ENCODE measurements at places on chromosomes 1 and 21. TPM values are rescaled to one million over a fixed set of nuclear protein-coding genes. Genes with fewer than 3 reads are reported as not detected.

The NCDN gene
- total RNA-seq = 21.7 TPM

GRCh38 chr21:16186742-16187141 is 457.0 kb downstream of the USP25 start:
- no peaks in the 10 kb centered on the region for H3K4me1 ChIP-seq
- no peaks in the 10 kb centered on the region for H3K27me3 ChIP-seq
- H3K27ac ChIP-seq = no peak overlapping the region

- no peak overlapping the region for H3K4me3 ChIP-seq
- H3K27me3 ChIP-seq = no peaks in the 10 kb centered on the region
- no peaks in the 10 kb centered on the region for H3K4me1 ChIP-seq
- H3K36me3 ChIP-seq = no peaks in the 10 kb centered on the region
Measured at GRCh38 chr21:43921979-43922945, 57.2 kb downstream of the AGPAT3 start.

GRCh38 chr1:39890880-39891279 is 7.6 kb upstream of the TRIT1 start:
- no peaks in the 10 kb centered on the region for H3K27me3 ChIP-seq
- H3K4me1 ChIP-seq = no peaks in the 10 kb centered on the region
- no peak overlapping the region for H3K4me3 ChIP-seq
- H3K27ac ChIP-seq = no peak overlapping the region
- H3K36me3 ChIP-seq = no peaks in the 10 kb centered on the region

DNA sequence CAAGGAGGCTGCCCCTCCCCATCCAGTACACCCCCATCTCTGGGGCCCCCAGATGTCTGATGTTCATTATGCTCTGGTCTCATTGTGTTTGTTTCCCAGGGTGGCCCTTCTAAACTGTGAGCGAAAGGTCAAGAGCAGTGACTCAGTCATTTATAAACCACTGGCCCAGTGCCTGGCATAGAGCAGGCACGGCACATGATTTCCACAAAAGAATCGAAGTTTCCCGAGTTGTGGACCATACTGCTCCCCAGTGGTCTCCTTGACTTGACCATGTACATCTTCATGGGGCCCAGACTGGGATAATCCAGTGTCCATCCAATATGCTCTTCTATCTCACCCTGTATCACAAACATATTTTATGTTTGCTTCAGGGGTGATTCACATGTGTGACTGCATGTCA is 153.3 kb downstream of the NR5A2 start:
- H3K4me1 ChIP-seq = no peaks in the 10 kb centered on the region
- DNase-seq = no peak
- H3K36me3 ChIP-seq = no peaks in the 10 kb centered on the region
- H3K27ac ChIP-seq = no peak overlapping the region

DNA sequence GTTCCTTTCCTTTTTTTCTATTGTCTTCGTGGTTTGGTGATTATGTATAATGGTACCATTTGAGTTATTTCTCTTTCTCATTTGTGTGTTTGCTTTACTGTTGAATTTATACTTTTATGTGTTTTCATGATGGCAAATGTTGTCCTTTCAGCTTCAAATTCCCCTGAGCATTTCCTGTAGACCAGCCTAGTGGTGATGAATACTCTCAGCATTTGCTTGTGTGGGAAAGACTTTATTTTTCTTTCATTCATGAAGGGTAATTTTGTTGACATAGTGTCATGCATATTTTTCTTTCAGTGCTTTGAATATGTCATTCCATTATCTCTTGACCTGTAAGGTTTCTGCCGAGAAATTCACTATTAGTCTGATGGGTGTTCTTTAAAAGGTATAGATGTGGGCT is 166.6 kb upstream of the GORAB start:
- no peak for DNase-seq
- no peaks in the 10 kb centered on the region for H3K36me3 ChIP-seq
- no peaks in the 10 kb centered on the region for H3K4me1 ChIP-seq
- no peak overlapping the region for H3K4me3 ChIP-seq

GRCh38 chr1:58964880-58965279 is 181.0 kb upstream of the JUN start:
- no peak overlapping the region for H3K27ac ChIP-seq
- H3K27me3 ChIP-seq = no peaks in the 10 kb centered on the region
- no peaks in the 10 kb centered on the region for H3K36me3 ChIP-seq
- no peaks in the 10 kb centered on the region for H3K4me1 ChIP-seq

The AP4B1 gene
- total RNA-seq = 15.7 TPM

DNA sequence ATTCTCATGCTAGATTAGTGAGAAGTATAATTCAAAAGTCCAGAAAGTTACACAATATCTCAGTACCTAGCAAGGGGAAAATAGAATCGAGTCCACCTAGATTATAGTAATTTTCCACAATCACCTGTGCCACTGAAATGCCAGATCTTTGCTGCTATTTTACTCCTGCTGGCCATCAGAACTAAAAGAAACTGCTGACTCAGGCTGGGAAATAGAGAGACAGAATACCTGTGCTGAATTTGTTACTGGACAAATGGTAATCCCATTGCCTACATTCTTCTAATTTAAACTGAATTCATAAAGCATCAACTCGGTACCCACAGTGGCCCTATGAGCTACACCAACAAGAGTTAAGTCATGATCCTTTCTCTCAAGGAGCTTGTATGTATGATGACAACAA is 55.0 kb downstream of the USH2A start:
- H3K4me1 ChIP-seq = no peaks in the 10 kb centered on the region
- no peaks in the 10 kb centered on the region for H3K36me3 ChIP-seq
- no peaks in the 10 kb centered on the region for H3K27me3 ChIP-seq
- no peak overlapping the region for H3K27ac ChIP-seq

- H3K4me1 ChIP-seq = no peaks in the 10 kb centered on the region
- no peaks in the 10 kb centered on the region for H3K36me3 ChIP-seq
- peak; percentile 86 for DNase-seq
- peak overlapping the region; percentile 88 for H3K4me3 ChIP-seq
Measured at GRCh38 chr1:110210604-110211495, 736 bp downstream of the KCNC4 start.

- no peak overlapping the region for H3K4me3 ChIP-seq
- DNase-seq = no peak
- H3K4me1 ChIP-seq = no peaks in the 10 kb centered on the region
- no peaks in the 10 kb centered on the region for H3K36me3 ChIP-seq
- H3K27ac ChIP-seq = no peak overlapping the region
Measured at GRCh38 chr1:43552813-43553212, 22.1 kb downstream of the PTPRF start.

The VTCN1 gene
- not detected for total RNA-seq

- H3K27me3 ChIP-seq = no peaks in the 10 kb centered on the region
- no peaks in the 10 kb centered on the region for H3K36me3 ChIP-seq
- H3K4me3 ChIP-seq = no peak overlapping the region
- H3K27ac ChIP-seq = no peak overlapping the region
- H3K4me1 ChIP-seq = no peaks in the 10 kb centered on the region
- DNase-seq = peak; percentile 62
Measured at GRCh38 chr1:180178511-180179161, 24.0 kb downstream of the QSOX1 start.

DNA sequence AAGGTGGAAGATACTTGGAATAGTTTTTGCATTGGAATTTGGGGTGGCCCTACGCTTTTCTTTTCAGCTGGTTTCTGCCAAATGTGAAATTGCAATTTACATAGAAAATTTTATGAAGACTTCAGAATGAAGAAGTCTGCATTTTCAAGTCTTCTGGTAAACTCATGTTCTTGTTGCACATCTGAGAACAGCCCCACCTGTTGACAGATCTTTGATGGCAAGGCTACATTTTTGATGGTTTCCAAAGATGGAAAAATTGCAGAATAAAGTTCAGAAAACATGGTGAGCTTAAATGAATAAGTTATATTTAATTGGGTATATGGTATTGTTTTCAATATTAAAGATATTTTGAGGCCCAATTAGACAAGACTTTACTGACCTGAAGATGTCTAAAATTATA is 25.4 kb downstream of the OLFM3 start:
- no peak overlapping the region for H3K27ac ChIP-seq
- H3K4me3 ChIP-seq = no peak overlapping the region
- DNase-seq = no peak
- H3K27me3 ChIP-seq = no peaks in the 10 kb centered on the region

The PEAR1 gene
- total RNA-seq = 17.4 TPM

GRCh38 chr21:36709030-36709867 is 10.3 kb downstream of the SIM2 start:
- H3K27me3 ChIP-seq = no peaks in the 10 kb centered on the region
- H3K4me3 ChIP-seq = no peak overlapping the region
- no peaks in the 10 kb centered on the region for H3K4me1 ChIP-seq
- H3K36me3 ChIP-seq = no peaks in the 10 kb centered on the region
- DNase-seq = peak; percentile 48

The TSTD1 gene
- total RNA-seq = 9.1 TPM

The FAM131C gene
- 0.26 TPM for total RNA-seq

GRCh38 chr1:212107481-212107880 is 71.9 kb downstream of the DTL start:
- DNase-seq = no peak
- H3K4me1 ChIP-seq = peaks cover 3% of the 10 kb centered on the region
- no peak overlapping the region for H3K27ac ChIP-seq
- H3K4me3 ChIP-seq = no peak overlapping the region

DNA sequence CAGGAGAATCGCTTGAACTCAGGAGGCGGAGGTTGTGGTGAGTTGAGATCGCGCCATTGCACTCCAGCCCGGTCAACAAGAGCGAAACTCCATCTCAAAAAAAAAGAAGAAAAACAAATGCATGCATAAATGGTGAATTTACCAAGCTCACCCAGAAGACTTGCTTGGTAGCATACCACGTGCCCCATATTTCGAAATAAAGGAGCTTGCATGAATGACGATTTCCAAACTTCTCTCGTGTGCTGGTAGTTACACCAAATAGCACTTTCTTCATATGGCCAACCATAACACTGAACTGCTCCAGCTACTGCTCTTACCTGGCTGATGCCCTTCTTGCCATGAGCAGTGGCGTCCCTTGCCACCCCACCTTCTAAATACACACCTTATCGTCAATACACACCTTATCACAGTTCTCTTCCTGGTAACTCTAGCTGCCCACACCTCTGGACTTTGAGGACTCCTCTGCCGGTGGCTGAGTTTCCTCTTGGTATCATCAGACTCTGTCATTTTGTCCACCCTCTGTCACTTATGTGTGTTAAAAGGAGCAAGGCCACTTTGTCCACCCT is 2.8 kb downstream of the DOP1B start:
- H3K36me3 ChIP-seq = no peaks in the 10 kb centered on the region
- no peaks in the 10 kb centered on the region for H3K27me3 ChIP-seq
- H3K4me3 ChIP-seq = no peak overlapping the region
- no peaks in the 10 kb centered on the region for H3K4me1 ChIP-seq
- no peak for DNase-seq

GRCh38 chr1:104636581-104636980 is 886.9 kb downstream of the AMY1C start:
- H3K36me3 ChIP-seq = no peaks in the 10 kb centered on the region
- no peaks in the 10 kb centered on the region for H3K4me1 ChIP-seq
- H3K4me3 ChIP-seq = no peak overlapping the region
- no peaks in the 10 kb centered on the region for H3K27me3 ChIP-seq

The SH2D5 gene
- total RNA-seq = 0.26 TPM

DNA sequence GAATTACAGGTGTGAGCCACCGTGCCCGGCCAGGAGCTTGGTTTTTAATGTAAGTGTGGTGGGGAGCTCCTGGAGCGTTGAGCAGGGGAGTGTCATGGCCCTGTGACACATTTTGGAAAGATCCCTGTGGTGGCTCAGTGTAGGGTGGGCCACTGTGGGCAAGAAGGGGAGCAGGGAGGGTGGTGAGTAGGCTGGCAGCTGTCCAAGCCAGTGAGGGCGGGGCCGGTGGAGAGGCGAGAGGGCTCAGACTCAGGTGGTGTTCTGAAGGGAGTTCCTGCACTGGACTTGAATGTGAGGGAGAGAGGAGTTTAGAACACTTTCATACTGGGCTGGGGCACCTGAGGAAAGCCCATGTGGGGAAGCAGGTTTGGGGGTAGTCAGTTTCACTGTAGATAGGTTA is 3.1 kb upstream of the EVA1B start:
- no peaks in the 10 kb centered on the region for H3K27me3 ChIP-seq
- no peaks in the 10 kb centered on the region for H3K4me1 ChIP-seq
- H3K4me3 ChIP-seq = no peak overlapping the region
- H3K27ac ChIP-seq = no peak overlapping the region

- peak overlapping the region; percentile 99 for H3K27ac ChIP-seq
- no peaks in the 10 kb centered on the region for H3K27me3 ChIP-seq
- no peak overlapping the region for H3K4me3 ChIP-seq
- peaks cover 11% of the 10 kb centered on the region for H3K4me1 ChIP-seq
- DNase-seq = no peak
Measured at GRCh38 chr1:201750934-201751333, 78.0 kb upstream of the IPO9 start.

The FOXD2 gene
- 1.6 TPM for total RNA-seq

DNA sequence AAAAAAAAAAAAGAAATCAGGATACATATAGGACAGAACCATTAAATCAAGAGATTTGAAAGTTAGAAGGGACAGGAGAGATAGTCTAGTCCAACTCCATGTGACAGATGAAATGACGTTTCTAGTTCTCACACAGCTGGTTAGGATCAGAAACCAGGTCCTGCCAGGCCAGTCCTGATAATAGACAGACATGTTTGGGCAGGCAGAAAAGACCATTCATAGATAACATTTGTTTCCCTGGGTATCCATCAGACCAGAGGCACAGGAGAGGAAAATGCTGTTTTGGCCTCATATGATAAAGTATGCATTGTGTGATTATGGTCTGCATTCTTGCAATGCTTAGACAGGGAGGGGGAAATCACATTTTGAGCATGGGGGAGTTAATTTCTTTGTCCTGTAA is 29.3 kb downstream of the ZBTB8B start:
- H3K27me3 ChIP-seq = no peaks in the 10 kb centered on the region
- no peak overlapping the region for H3K27ac ChIP-seq
- H3K4me1 ChIP-seq = no peaks in the 10 kb centered on the region
- no peak for DNase-seq
- no peak overlapping the region for H3K4me3 ChIP-seq

- DNase-seq = no peak
- H3K27me3 ChIP-seq = peaks cover 1% of the 10 kb centered on the region
- no peak overlapping the region for H3K27ac ChIP-seq
- no peak overlapping the region for H3K4me3 ChIP-seq
- no peaks in the 10 kb centered on the region for H3K4me1 ChIP-seq
Measured at GRCh38 chr1:245197911-245198379, 43.2 kb downstream of the KIF26B start.

- H3K4me3 ChIP-seq = no peak overlapping the region
- H3K36me3 ChIP-seq = no peaks in the 10 kb centered on the region
- no peaks in the 10 kb centered on the region for H3K4me1 ChIP-seq
- no peak for DNase-seq
Measured at GRCh38 chr1:84785271-84786036, 95.2 kb upstream of the SSX2IP start.

The SPRR1B gene
- not detected for total RNA-seq

DNA sequence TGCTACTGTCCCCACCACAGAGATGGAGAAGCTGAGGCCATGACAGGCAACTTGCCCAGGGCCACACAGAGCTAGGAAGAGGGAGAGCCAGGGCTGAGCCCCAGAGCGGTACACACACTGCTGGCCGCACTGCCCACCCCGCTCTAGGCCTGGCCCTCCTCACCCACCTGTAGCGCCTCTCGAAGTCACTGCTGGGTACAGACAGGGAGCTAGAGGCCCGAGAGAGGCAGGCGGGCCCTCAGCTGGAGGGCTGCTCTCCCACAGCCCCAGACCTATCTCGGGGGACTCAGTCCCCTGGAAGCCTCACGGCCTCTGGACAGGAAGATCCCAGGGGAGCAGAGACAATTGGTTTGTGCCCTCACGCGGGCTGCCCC is 17.3 kb upstream of the PLEKHG5 start:
- no peak overlapping the region for H3K27ac ChIP-seq
- DNase-seq = no peak
- H3K4me3 ChIP-seq = no peak overlapping the region
- H3K4me1 ChIP-seq = no peaks in the 10 kb centered on the region
- no peaks in the 10 kb centered on the region for H3K36me3 ChIP-seq

- DNase-seq = no peak
- no peaks in the 10 kb centered on the region for H3K27me3 ChIP-seq
- H3K4me3 ChIP-seq = no peak overlapping the region
Measured at GRCh38 chr1:85611856-85612255, 31.3 kb downstream of the CCN1 start.

The ATP5PO gene
- 119 TPM for total RNA-seq

The AMIGO1 gene
- 7.7 TPM for total RNA-seq

The NGF gene
- 17.2 TPM for total RNA-seq
